ENCODE measurements at places on chromosomes 4 and X. TPM values are rescaled to one million over a fixed set of nuclear protein-coding genes. Genes with fewer than 3 reads are reported as not detected.

DNA sequence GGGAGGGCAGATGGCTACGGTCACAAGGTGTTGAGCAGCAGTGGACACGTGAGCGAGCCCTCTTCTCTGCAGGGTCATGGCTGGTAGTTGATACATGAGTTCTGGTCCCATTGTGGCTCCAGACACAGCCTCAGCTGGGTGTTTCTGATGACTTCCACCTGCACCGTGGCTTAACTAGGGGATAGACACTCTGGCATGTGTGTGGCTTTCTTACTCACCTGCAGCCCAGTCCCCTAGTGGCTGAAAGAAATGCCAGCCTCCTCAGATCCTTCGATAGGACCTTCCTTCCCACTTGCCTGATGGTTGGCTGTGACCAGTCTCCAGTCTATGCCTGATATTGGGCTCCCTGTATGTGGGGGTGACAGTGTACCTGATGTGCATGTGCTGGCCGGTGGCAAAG lies 5.0 kb downstream of the GPR78 start:
- peak; percentile 17 for DNase-seq

GRCh38 chrX:109629310-109629709 lies 4.3 kb upstream of the KCNE5 start:
- DNase-seq, result no peak

DNA sequence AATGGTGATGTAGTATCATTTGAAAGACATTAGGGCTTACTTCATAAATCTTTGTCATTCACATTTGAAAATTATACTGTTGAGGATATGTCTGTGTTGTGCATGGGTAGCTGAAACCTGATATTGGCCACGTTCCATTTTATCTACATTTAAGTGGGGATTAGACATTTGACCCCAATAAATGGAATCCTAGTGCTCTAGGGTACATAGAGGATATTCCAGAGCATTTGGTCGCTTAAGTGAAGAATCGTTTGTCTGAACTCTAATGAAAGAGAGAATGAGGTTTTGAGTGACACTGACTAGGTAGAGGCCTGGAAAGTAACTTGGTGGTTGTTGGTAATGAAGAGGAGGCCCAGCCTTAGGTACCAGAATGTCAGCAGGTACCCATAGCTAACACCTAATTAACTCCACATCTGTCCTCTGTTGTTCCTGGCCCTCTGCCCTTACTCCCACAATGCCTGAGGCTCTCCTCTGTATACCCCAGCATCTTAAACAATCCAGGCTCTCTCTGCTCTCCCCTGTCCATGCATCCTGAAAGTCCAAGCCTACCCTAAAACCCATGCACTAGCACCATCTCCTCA lies 299.5 kb upstream of the KLF3 start:
- no peak for DNase-seq

The TREX2 gene
- total RNA-seq, result 0.56 TPM

DNA sequence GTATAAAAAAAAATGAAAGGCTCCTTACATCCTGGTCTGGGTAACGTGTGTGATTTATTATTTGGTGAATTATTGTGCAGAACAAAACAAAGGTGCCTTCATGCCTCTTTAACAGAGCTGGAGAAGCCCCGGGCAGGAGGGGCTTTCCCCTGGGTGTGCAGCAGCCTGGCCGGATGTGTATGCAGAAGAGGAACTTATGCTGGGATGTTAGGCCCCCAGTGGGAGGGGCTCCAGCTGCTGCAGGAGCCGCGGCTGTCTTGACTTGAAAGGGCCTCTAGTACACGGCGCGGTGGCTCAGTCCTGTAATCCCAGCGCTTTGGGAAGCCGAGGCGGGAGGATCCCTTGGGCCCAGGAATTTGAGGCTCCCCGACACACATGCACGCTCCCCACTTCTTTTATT lies 16.0 kb downstream of the CCNQ start:
- DNase-seq, result no peak

DNA sequence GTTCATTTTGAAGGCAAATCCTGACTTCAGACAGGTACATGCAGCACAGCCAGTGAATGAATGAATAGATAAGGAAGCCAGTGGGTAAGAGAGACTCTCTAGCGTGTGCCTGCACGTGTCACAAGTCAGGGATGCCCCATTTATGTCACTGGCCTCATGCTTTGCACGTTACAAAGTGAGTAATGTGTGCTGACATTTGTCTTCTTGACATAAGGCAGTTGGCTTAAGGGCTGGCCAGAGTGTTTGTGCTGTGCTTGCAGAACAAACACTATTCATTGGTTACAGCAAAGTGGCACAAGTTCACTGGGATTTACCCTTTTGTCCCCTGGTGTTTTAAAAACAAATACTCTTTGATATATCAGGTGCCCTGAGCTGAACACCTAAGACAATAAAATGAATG lies 55.9 kb downstream of the CRMP1 start:
- DNase-seq, result no peak

The TCP11X1 gene
- not detected for total RNA-seq

The HSFX2 gene
- total RNA-seq, result not detected

- DNase-seq, result no peak
Observed at GRCh38 chrX:14309431-14309830, 219.9 kb upstream of the GLRA2 start.

The FGFBP2 gene
- total RNA-seq, result 1.4 TPM

DNA sequence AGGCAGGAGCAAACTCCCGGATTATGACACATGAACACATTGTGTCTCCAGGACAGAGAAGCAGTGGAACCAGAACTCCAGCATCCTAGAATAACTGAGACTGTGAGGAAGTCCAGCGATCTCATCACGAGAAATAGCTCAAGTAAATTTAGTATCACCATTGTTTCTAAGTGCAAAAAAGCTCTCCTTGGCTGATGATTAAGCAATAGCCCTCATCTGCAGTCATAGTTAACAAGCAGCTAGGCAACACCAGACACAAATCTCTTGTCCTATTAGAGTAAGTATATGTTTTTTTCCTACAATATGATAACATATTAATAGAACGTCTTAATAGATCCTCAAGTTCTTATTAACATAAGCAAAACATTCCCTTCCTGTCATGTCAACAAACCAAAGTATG lies 2.4 kb upstream of the CFAP299 start:
- no peak for DNase-seq

The CFP gene
- 1.8 TPM for total RNA-seq

The PAGE4 gene
- 1.4 TPM for total RNA-seq

The USP17L29 gene
- total RNA-seq, result not detected

The TLR1 gene
- 4.1 TPM for total RNA-seq

The PCDH7 gene
- total RNA-seq, result 1.6 TPM

The MSX1 gene
- 1.4 TPM for total RNA-seq

The RTL3 gene
- not detected for total RNA-seq

DNA sequence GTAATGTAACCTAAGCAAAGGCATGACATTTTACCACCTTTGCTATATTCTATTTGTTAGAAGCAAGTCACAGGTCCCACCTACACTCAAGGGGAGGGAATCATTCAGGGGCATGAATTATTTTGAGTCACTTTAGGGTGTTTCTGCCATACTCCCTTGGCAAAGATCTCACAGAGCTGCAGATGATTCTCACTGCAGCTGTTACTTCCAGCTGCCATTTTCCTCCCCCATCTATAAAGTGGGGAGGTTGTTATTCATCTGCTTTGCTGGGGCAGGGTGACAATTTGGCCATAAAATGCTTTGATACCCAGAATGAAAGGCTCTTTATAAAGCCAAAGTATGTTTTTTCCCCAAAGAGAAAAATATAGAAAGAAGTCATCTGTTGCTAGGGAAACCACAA lies 136.5 kb upstream of the SMIM31 start:
- no peak for DNase-seq

The ADAM29 gene
- total RNA-seq, result not detected

The SPACA5 gene
- not detected for total RNA-seq

DNA sequence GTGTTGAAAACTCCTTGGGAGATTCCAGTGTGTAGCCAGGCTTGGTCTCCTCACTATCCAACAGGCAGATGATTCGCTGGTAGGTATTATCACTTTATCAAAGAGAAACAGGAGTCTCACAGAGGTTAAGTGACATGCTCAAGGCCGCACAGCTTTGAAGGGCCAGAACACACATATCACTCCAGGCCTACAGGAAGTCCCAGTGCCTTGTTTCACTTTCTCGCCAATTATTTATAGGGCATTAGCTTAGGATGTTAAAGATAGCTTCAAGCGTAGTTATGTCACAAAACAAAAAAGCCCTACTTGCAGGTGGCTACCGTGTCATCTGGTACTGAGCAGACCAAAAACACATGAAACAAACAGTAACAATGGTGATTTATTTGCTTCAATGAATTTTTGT lies 13.2 kb downstream of the ATP8A1 start:
- DNase-seq, result no peak

DNA sequence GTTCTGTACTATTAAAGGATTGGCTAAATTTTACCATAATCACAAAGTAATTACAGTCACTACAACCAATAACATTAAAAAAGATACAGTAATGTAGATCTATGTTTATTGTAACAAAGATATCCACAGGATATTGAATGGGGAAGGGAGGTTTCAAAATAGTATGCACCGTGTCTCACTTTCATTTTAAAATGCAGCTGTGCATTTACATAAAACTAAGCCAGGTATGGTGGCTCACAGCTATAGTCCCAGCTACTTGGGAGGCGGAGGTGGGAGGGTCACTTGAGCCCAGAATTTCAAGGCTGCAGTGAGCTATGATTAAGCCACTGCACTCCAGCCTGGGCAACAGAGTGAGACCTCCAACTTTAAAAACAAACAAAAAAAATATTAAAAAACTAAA lies 8.5 kb downstream of the SRP72 start:
- DNase-seq, result no peak

GRCh38 chr4:105753361-105753760 lies 44.8 kb downstream of the GSTCD start:
- no peak for DNase-seq

The TAF7L gene
- not detected for total RNA-seq

DNA sequence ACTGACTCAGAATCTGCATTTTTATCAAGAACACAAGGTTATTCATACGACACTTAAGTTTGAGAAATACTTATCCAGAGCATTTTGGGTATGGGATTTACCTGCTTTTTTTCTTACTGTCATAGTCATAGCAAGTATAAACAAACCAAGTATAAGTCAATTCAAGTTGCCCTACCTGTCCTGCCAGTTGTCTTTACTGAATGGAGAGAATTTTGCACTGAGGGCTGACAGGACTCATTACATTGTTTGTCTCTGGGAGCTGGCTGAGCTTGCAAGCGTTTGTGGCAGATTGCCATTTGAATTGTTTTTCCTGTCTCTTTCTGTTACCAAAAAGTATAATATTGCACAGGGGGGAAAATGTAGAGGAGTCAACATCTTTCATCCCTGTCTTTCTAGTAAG lies 278.9 kb upstream of the MAGEC2 start:
- DNase-seq, result no peak

- DNase-seq, result no peak
Observed at GRCh38 chrX:74351760-74352159, 47.8 kb downstream of the ZCCHC13 start.

DNA sequence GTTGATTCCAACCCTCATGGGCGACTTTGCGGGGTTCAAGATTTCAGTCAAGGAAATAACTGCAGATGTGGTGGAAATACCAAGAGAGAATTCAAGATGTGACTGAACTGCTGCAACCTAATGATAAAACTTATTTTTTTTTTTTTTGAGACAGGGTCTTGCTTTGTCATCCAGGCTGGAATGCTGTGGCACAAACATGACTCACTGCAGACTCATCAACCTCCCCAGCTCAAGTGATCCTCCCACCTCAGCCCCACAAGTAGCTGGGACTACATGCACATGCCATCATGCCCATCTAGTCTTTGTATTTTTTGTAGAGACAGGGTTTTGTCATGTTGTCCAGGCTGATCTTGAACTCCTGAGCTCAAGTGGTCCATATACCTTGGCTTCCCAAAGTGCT lies 19.5 kb upstream of the WDFY3 start:
- no peak for DNase-seq

The CLCN4 gene
- total RNA-seq, result 75.9 TPM

The SSX4B gene
- not detected for total RNA-seq

The ZNF732 gene
- total RNA-seq, result not detected

GRCh38 chrX:23732704-23733103 lies 10.4 kb downstream of the ACOT9 start:
- no peak for DNase-seq

DNA sequence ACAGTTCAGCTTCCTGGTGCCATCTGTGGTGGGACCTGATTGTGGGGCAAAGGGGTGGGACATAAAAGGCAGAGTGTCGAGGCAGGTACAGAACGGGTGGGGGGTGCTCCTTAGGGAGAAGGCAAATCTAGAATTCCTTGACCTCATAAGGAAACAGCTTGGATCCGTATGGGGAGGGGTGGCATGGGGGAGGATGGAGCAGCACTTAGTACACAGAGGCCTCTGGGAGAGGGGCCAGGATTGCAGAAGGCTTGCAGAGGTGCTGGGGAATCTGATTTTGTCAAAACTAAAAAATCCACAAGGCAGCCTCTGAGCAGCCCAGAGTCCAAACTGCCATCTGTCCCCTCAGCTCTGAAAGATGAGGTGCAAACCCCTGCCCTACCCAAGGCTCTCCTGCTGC lies 2.3 kb upstream of the EMD start:
- DNase-seq, result no peak

The GATB gene
- total RNA-seq, result 24.9 TPM

DNA sequence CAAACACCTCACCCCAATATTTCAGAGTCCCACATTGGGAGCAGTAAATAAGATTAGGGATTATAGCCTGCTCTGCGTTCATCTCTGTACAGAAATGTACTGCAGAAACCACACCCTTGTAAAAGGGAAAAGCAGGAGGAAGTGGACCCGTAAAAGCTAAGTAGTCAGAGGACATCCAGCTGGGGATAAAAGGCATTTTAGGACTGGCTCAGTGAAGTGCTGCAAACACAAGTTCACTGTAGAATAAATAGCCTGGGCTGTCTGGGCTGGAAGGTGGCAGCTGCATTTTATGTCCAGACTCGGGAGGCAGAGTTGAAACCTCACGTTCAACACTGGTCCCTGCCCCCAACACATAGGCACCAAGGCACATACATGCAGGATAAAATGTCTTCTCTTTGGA lies 178.7 kb upstream of the FAT1 start:
- DNase-seq, result no peak

- no peak for DNase-seq
Observed at GRCh38 chr4:166675411-166675810, 558.9 kb downstream of the SPOCK3 start.

GRCh38 chrX:67563469-67564448 lies 19.9 kb downstream of the AR start:
- DNase-seq, result no peak

- no peak for DNase-seq
Observed at GRCh38 chr4:31649878-31650277, 929.7 kb downstream of the PCDH7 start.

DNA sequence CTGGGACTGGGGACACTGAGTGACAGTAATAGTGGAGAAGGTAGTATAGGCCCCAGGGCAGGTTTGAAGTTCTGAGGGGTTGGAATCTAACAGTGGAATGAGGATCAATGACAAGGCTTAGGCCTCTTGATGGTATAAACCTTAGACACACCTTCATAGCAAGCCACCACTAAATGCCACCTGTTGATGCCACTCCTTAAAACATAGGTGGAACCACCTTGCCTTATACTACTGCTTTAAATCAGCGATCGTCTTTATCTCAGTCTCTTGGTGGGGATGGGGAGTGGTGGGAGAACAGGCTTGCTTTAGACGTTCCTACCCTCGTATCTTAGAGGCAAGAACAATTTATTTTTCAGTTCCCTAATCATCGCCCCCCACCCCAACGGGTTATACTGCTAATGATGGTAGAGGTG lies 1.2 kb downstream of the RAB33B start:
- no peak for DNase-seq

GRCh38 chrX:136711147-136711546 lies 63.2 kb downstream of the CD40LG start:
- DNase-seq, result peak; percentile 67

Data from psoas muscle (tissue), 8 donors.